LNCaP clone FGC (cell line): ENCODE measurements at places on chromosomes 5 and 9.

GRCh38 chr5:490116-491106 lies 33.8 kb downstream of the SLC9A3 start:
- DNase-seq = no peak

- DNase-seq = no peak
Measured at GRCh38 chr9:16726718-16727451, 143.6 kb downstream of the BNC2 start.

DNA sequence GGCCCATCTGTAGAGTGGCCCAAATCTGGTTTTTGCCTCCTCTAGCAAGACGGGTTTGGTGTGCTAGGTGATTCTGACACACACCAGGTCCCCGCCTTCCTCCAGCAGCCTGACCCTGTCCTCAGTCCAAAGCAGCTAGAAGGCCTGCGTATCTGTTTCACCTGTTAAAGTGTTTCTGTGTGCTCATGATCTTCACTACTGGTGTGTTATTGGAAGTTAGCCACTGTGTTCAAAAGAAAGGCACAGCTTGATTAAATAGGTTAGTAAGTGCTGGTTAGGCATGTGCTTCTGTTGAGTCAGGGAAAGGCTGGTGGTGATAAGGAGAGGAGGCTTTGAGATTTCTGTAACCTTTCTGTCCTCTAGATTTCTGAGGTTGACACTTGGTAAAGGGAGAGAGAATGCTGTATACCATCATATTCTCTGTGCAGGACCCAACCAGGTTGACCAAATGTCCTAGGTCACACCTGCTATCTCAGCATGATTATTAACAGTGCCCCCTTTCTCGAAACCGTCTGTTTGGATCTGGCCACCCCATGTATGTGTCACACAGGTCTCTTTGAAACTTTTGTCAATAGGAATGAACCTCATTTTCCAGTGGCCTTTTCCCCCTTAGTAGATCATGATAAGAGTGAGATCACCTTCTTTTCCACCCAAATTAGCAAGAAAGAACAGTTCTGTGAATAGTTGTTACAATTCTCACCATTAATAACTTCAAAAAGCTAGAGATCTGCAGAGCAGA lies 58.8 kb downstream of the ARHGAP26 start:
- no peak for DNase-seq

DNA sequence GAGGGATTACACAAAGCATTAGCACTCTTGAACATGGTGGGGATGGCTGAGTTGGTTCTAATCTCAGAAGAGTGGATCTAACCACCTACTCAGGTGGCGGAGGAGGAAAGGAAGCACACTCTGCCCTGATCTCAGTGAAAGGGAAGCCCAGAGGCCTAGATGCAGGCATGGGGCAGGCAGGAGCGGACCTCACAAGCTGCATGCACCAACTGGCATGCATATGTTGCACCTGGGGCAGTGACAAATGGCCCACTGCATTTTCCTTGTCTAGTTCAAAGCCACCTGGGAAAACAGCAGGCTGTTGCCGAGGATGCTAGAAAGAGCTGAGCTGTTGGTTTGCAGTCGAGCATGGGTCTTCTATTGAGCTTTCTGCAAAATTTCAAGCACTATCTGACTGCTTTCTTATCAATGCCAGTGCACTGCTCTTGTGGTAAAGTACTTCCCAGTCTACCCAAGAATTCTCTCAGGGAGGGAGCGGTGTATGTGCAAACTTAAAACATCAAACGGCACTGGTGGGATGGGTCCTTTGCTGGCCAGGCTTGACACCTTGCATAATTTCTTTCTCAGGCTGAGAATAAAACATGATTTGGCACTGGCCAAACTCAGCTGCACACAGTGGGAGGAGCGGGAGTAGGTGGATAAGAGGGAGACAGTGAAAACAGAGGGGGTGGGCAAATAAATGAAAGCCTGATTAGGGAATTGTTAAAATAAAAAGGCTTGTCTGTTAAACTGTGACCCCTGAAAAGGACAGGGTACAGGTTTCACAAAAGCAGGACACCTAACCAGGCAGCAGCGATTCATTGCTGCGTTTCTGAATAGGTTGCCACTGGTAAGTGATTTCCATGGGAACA lies 108.9 kb downstream of the MARCHF3 start:
- no peak for DNase-seq

- no peak for DNase-seq
Measured at GRCh38 chr9:101025940-101026339, 2.6 kb upstream of the PLPPR1 start.

DNA sequence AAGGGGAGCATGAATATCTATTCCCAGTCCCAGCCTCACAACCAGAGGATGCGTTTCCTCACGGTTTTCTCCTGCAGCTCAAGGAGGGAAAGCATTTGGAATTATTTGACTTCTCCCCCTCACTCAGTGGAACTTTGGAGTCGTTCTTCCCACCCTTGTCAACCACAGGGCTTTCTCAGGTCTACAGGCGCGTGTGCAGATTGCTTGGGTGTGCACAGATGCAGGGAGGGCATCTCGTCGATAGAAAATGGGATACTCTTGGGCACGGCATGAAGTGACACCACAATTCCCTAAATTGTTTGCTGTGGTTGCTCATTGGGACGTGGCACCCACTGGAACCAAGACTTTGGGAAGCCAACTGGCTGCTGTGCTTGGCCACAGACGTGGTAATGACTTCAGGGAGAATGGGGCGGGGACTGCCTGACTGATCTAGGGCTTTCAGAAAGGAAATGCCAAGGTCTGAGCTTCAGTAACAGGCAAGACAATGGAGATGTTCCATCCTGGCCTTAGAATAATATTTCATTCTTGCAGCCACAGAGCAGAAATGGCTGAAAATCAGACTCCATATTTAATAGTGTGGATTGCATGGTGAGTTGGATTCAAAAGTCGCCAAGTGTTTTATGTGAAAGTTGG lies 12.2 kb upstream of the OBP2B start:
- DNase-seq = no peak
